Pancreas (tissue), 10 donors: ENCODE measurements at places on chromosomes 4 and X.

GRCh38 chr4:117326091-117326490 lies 240.7 kb upstream of the TRAM1L1 start:
- DNase-seq, result no peak

DNA sequence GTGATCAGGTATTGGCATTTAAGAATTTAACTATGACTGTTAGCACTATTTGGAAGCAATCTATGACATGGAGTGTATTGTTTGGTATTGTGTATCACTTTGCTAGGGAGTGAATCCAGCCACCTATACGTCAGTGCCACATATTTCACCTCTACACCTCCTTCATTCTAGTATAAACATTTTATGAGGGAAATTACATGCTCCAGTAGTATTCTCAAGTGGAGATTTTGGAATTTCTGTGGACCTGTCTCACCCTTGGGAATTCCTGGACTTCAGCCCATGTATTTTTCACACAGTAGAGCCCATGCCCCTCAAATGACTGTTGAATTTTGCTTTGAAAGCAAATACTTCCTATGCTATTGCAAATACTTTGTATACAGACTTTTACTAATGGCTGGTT lies 11.3 kb downstream of the BST1 start:
- DNase-seq, result no peak

- DNase-seq, result no peak
These were observed 107.0 kb upstream of the STIM2 start for GRCh38 chr4:26753617-26754016.

DNA sequence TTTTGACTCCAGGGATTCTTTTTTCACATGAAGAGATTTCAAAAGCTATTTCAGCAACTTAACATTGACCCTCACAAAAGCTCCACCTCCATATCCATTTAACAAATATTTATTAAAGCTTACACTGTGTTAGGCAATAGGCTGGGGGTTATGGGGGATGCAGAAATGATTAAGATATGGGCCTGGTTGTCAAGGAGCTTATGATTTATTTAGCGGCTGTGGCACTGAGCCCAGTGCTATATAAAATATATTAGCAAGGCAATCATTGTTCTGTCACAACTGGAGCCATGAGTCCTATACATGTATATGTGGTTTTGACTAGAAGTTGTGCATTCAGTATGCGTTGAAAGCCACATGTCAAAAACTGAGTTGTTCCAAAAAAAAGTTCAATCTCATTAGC lies 131.1 kb downstream of the GPC3 start:
- DNase-seq, result no peak

DNA sequence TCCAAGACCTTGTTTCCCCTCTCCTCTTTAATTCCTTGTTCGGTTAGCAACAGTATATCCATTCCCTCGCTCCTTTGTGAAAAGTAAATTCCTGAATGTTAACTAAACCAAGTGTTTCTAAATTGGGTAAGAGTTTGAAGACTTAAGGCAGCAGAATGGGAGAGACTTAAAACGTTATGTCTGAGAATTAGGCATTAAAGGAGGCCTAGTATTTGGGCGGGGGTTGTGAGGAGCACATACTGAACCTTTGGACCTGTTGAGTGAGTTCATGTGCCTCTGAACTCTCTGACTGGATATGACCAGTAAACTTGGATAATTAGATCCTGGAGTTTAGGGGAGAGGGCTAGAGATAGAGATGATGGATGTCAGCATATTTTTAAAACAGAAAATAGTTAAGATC lies 1.2 kb downstream of the MSMO1 start:
- no peak for DNase-seq

GRCh38 chrX:46904626-46905025 lies 7.6 kb upstream of the JADE3 start:
- DNase-seq, result no peak

DNA sequence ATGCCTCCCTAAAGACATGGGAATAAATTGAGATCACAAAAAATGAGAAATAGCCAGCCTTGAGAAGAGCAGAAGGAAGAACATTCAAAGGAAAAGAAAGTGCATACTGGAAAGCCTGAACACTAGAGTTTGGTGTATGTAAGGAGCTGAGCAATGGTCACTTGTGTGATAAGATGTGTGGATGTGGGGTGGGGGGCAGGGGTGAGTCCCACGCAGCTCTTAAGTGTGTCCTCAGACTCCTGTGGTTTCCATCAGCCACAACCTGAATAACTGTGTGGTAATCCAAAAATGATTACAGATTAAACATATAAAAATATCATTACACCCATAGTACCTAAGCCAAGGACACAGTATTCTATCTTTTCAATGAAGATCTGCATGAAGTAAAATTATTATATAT lies 59.9 kb downstream of the ELOVL6 start:
- DNase-seq, result no peak

GRCh38 chrX:144275843-144276242 lies 392.0 kb downstream of the UBE2NL start:
- no peak for DNase-seq

DNA sequence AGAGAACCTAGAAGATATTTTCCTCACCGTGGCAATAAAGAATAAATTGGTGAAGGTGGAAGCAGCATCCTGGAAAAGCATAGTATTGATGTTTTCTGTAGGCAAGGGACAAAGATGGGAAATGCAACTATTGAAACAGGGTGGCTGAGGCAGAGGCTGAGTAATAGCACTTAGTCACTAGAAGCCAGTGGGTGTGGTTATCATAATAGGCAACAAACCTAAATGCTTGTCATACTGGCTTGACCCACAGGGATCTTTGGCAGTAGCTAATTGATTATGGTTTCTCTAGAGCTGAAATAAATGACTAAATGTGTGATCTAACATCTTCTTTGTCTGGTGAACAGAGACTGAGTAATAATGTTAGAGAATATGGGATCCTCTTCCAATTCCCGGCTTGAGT lies 353.6 kb upstream of the RPS6KA3 start:
- no peak for DNase-seq

DNA sequence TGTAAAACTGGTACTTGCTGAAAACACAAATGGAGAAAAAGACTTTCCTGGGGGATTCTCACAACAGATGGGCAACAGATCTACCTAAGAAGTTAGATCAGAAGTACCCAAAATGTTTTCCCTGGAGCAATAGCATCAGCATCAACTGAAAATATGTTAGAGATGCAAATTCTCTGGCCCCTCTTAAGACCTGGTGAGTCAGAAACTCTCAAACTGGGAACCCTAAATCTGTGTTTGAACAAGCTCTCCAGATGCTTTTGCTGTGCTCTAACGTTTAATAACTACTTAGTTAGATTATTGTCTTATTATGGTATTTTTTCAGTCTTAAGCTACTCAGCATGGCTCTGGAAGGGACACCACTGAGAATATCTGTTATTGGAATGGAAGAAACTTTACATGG lies 55.2 kb upstream of the TRPC3 start:
- DNase-seq, result no peak

- no peak for DNase-seq
These were observed 1609.2 kb downstream of the STIM2 start for GRCh38 chr4:28469886-28470285.

GRCh38 chr4:168723020-168723419 lies 226.2 kb downstream of the PALLD start:
- DNase-seq, result no peak

DNA sequence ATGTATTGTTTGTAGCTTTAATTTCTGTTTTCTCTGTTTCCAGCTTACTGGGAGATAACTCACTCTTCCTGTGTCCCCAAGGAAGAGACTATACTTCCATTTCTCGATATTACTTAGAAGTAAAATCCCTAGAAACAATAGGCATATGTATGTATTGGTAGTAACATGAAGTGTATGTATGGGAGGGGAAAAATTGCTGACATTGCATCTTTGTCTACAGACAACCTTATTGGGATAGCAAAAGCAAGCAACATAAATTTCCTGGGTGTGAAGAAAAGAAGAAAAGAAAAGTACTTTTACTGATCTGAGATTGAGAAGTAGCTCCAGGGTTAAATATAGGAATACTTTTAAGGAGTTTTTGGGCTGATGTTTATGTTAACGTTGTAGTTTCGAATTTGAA lies 15.4 kb downstream of the AP1AR start:
- no peak for DNase-seq

- no peak for DNase-seq
These were observed 59.8 kb downstream of the ANOS1 start for GRCh38 chrX:8672176-8672575.

GRCh38 chr4:20356565-20356964 lies 104.9 kb downstream of the SLIT2 start:
- DNase-seq, result no peak

- DNase-seq, result no peak
These were observed 86.8 kb downstream of the FRMPD4 start for GRCh38 chrX:12225107-12225506.

- DNase-seq, result no peak
These were observed 6.4 kb upstream of the PTTG2 start for GRCh38 chr4:37953620-37954293.

DNA sequence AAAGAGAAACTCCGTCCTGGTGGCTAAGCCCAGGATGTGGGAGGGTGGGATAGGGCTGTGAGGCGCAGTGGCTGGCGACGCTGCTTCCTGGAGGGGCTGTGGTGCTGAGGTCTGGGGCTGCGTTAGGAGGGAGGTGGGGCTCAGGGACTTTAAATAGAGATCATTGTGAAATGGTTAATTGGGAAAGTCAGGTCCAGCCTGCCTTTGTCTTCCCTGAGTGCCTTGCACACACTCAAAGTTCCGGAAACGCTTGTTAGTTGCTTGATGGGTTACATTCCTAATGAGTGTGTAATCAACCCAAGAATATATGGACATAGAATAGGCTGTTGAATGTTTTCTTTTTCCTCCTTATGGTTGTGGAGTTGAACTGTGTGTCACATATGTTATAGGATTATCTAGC lies 55.7 kb upstream of the CLDN34 start:
- no peak for DNase-seq

- DNase-seq, result no peak
These were observed 29.0 kb downstream of the ENPP6 start for GRCh38 chr4:184188443-184189400.

DNA sequence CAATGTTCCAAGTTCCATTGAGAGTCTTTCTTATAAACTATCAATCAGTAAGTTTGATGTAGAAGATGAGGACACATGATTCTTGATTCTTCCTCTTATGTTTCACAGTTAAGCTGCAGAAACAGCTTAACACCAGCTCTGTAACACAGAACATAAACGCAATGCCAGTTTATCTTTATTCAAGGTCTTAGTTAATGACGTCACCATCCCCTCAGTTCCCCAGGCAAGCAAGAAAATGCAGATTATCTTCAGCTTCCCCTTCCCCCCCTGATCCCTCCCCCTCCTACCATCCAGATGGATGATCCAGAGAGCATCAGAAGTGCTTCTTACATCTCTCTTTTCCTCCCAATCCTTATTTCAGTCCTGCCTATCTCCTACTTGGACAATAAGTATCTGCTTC lies 4.4 kb upstream of the SH3RF1 start:
- no peak for DNase-seq

- DNase-seq, result no peak
These were observed 101.0 kb upstream of the HS3ST1 start for GRCh38 chr4:11529625-11530201.

- DNase-seq, result peak; percentile 59
These were observed 55.8 kb upstream of the PITX2 start for GRCh38 chr4:110678517-110679227.

GRCh38 chrX:123138473-123138872 lies 45.6 kb upstream of the GRIA3 start:
- no peak for DNase-seq

- DNase-seq, result peak; percentile 79
These were observed at the start of gene BTC for GRCh38 chr4:74794382-74795010. Gene BTC (minus strand): TSS chr4:74794523. CDS start chr4:74794325, 198 bp downstream.

DNA sequence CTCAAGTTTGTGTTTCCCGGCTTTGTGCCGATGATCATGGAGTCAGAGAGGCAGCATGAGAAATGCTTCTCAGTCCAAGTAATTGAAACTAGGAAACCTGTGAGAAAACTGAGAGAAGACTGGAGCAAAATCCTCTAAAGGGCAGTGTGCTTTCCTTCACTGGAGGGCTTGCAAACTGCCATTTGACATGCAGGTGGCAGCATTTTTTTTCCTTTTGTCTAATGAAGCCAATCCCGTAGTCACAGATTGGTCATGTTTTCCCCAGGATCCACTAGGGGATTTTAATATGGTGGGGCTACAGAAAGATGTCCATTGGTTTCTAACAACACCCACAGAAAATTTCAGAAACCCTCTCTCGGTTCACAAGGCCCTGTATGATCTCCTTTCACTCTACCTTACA lies 117.4 kb upstream of the NUDT10 start:
- DNase-seq, result no peak

GRCh38 chrX:150408561-150408960 lies 45.4 kb downstream of the MAMLD1 start:
- DNase-seq, result no peak

DNA sequence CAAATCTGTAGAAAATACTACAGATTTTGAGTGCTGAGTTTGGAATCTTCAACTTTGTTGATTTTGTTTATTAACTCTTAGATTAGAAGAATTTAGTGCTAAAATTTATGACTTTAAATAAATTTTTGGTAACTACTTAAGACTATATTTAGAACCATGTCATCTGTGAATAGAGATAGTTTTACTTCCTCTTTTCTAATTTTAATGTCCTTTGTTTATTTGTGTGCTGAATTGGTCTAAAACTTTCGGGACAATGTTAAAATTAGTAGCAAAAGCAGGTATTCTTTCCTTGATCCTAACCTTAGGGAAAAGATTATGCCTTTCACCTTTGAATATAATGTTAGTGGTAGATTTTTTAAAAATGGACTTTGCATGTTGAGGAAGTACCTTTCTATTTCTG lies 119.7 kb upstream of the CXorf51A start:
- DNase-seq, result no peak

GRCh38 chrX:29196501-29196900 lies 609.3 kb downstream of the IL1RAPL1 start:
- DNase-seq, result no peak

- no peak for DNase-seq
These were observed 275.5 kb downstream of the RAB28 start for GRCh38 chr4:13208558-13209193.

DNA sequence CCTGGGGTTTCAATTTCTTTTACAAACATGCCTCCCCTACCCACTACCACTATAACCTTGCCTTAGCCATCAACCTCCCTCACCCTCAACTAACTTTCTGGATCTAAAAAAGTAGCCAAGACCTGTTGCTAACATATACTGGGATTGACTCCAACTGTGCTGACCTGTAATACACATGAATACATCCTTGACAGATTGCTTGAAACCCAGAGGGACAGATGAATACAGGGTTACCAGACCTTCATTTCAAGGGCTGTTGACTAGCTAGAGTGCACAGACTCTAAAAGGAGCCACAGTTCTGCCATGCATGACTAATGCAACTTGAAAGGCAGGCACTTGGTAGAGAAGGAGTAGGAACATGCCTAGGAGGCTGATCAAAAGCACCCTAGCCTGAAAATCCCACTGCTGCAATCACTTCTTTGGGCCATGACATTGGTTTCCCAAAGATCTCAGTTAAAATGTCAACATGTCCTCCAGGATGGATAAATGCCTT lies 121.0 kb downstream of the PCDH19 start:
- no peak for DNase-seq
